ENCODE measurements at places on chromosomes 16 and 17. TPM values are rescaled to one million over a fixed set of nuclear protein-coding genes. Genes with fewer than 3 reads are reported as not detected.

RNF222 gene
- not detected for total RNA-seq

MMP28 gene
- 0.09 TPM for total RNA-seq

DNA sequence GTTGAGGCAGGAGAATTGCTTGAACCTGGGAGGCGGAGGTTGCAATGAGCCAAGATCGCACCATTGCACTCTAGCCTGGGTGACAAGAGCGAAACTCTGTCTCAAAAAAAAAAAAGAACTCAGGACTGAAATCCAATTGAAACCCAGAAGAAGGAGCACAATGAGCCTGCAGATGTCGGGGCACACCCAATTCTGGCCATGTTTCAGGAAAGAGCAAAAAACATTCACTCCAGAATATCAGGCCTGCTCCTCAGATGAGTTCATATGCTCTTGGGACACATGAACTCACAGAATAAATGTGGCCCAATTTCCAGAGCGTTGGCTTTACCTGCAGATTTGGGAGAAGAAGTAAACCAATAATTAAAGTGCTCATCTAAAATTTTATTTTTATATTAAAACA, 3.0 kb upstream of the CMTM2 start:
- DNase-seq = no peak

DNA sequence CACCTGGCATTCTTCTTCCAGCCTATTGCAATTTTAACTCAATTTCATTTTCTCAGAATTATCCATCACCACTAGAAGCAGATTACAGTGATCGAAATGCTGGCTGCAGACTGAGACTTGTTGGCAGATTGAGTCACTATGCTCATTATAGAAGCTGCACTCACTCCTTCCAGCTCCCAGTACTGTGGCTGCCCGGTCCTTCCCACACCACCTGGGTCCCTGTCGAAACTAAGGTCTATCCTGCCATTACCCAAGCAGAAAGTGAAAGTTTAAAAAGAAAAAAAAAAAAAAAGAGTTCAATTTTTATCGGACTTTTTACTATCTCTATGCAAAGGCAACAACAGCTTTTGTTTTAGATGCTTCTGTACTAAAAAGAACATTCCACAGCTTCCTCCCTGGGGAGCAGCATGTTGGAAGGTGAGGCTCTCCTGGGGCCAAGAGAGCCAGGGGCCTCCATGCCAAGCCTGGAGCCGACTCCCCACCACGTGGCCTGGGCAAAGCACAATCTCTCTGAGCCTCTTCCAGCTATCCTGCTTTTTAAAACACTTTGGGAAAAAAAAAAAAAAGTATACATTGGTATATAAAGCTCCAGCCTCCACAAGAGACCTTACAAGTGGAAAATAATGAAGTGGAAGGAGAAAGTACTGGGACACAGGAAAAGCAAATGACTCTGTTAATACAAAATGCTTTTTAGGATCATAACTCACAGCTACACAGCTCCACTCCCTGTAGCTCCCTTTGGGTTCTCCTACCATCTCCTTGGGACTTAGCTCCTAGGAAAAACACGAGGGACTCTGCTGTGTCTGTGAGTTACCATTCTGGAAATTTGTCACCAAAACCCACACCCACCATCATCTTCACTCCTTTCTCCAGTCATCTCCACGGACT, 77.8 kb downstream of the USP31 start:
- no peak for DNase-seq

DNA sequence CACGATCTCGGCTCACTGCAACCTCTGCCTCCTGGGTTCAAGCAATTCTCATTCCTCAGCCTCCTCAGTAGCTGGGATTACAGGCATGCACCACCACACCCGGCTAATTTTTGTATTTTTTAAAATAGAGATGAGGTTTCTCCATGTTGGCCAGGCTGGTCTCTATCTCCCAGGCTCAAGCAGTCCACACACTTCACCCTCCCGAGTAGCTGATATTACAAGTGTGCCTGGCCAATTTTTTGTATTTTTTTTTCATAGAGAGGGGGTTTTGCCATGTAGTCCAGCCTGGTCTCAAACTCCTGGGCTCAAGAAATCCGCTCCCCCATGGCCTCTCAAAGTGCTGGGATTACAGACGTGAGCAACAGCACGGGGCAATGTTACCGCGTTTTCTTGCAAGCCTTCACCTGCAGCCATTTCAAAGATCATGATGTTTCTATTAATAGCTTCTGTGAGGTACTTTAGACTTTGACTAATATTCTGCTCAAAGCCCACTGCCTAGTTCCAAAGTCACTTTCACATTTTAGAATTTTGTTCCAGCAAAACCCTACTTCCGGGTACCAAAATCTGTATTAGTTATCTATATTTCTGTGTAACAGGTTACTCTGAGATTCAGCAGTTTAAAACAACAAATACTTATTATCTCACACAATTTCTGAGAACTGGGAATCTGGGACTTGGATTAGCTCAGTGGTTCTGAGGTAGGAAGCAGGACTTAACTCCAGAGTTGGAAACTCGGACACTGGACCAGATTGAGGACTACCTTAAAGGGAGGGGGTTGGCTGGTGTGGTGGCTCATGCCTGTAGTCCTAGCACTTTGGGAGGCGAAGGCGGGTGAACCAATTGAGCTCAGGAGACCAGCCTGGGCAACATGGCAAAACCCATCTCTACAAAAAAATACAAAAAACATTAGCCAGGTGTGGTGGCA, 12.0 kb upstream of the MED13 start:
- DNase-seq = no peak

DNA sequence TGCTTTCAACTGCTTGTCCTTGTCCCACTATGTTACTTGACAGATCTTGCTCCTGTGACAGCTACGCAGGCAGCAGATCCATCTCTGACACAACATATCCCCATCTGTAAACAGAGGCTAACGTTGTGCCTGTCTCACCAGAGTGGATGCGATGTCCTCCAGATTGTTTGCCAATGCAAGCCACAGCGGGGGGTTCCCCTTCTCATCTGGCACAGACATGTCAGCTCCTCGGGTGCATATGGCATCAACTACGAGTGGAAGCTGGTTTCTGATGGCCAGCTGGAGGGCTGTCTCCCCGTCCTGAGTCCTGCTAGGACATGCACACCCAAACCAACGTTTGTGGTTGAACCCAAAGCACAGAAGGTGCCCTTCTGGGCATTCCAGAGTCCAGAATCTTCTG, 39.0 kb downstream of the CYB5D2 start:
- no peak for DNase-seq

DNA sequence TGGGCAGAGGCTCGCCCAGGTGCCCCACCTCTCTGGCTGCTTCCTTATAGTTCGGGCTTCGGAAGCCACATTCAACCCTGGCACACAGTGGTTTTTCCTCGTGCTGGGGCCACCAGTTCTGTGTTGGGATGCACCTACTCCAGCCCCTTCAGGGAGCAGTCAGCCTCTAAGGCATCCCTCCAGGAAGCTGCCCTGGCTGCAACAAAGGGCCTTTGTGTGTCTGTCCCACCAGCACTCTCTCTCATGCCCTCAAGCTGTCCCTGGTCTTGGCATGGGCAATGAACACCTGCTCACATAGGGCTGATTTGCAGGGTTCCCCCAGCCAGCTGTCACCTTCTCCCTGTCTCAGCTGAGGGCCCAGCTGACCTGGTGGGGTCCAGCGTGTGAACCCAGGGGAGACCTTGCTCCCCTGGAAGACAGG, 754 bp upstream of the NOXO1 start:
- DNase-seq = no peak

- no peak for DNase-seq
These were observed 32.4 kb downstream of the ADGRG5 start for GRCh38 chr16:57574646-57575467.

- no peak for DNase-seq
These were observed 18.6 kb upstream of the C17orf113 start for GRCh38 chr17:42068979-42069378.

- DNase-seq = no peak
These were observed 1.2 kb downstream of the TBX2 start for GRCh38 chr17:61400717-61401388.

GRCh38 chr17:81101614-81102306, 63.5 kb upstream of the PVALEF start:
- DNase-seq = peak; percentile 94

DNA sequence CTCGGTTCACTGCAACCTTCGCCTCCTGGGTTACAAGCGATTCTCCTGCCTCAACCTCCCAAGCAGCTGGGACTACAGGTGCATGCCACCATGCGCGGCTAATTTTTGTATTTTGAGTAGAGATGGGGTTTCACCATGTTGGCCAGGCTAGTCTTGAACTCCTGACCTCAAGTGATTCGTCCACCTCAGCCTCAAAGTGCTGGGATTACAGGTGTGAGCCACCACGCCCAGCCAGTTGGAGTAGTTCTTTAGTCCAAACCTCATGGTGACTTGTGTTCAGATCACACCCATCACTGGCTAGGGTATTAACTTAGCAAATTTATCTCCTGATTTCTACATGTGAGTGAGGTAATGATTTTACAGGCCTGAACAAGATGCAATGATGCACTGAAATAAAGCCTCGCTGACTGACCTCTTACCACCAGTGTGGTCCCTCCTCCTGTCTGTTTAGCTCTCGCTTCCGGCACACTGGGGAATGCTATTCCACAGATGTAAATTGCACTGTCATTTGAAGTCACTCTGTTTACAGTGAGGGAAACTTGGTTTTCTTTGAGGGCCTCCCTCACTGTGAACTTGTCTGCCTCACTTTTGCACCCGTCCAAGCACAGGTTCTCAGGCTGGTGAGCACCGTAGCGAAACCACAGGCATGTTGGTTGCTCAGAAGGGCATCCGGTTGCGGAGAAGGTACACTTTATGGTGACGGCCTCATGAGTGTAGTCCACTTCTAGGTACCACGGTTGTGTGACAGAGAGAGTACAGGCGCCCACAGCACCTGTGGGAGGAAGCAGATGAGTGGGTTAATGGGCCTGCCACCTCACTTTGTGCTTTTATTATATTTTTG, 5.5 kb downstream of the IGSF6 start:
- DNase-seq = peak; percentile 89
